ENCODE measurements at places on chromosomes 5 and 9.

GRCh38 chr9:136725612-136726011 lies 13.2 kb downstream of the DIPK1B start:
- no peak for DNase-seq

GRCh38 chr9:17045381-17045940 lies 89.4 kb upstream of the CNTLN start:
- DNase-seq: no peak

GRCh38 chr9:36400332-36401163 lies 479 bp upstream of the RNF38 start:
- DNase-seq: peak; percentile 85

GRCh38 chr5:173634465-173634983 lies 18.1 kb upstream of the BOD1 start:
- DNase-seq: no peak

GRCh38 chr5:162567644-162568043 lies 500.1 kb downstream of the GABRG2 start:
- DNase-seq: no peak

GRCh38 chr9:79674052-79674777 lies 102.5 kb downstream of the TLE4 start:
- DNase-seq: no peak

GRCh38 chr5:27387535-27388073 lies 349.2 kb upstream of the CDH9 start:
- DNase-seq: no peak

GRCh38 chr5:174065528-174066197 lies 20.2 kb downstream of the NSG2 start:
- no peak for DNase-seq

- no peak for DNase-seq
Observed at GRCh38 chr5:124232515-124232914, 513.9 kb downstream of the ZNF608 start.

DNA sequence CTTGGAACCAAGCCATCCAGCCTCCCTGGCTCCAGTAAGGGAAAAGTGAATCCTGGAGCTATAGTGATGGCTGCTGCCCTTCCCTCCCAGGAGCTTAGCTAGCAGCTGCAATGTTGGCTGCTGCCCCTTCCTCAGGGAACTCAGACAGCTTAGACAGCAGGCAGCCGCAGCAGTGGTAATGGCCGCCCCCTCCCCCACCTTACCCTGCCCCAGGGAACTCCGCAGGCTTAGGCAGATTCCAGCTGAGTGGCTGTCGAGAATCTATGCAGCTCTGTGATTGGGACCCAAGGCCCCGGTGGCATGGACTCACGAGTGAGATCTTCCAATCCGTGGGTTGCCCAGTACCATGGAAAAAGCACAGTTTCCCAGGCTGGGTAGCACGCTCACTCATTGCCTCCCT lies 378.6 kb downstream of the NNT start:
- DNase-seq: no peak

GRCh38 chr9:82418334-82418733 lies 429.8 kb downstream of the SPATA31D1 start:
- no peak for DNase-seq

GRCh38 chr9:13020146-13021040 lies 245.6 kb downstream of the LURAP1L start:
- no peak for DNase-seq

DNA sequence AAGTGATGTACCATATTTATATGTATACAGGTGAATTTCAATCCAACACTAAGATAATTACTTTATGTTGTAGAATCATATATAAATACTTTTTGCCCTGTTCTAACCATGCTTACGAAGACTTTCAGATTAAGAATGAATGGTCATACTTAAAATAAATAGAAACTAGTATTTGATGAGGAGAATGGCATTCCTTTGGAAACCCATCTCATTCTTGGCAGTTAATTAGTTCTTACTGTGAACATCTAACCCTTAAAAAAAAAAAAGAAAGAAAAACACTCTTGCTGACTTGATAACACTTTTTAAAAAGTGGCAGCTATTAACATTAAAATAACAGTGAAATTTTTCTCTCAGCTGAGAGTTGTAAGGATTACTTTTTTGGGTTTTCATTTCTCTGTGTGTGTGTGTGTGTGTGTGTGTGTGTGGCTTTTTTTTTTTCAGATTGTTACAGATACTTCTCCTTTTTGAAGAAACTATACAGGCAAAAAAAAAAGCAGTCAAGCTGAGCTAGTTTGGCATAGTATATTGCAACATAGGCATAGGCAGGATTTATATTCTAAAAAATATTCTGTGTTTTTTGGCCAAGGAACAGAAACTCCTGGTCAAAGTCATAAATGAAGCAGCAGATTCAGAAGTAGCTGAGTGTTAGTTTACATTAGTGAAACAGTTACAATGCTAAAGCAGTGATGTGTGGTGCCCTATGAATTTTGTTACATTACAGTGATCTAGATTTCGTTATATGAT lies 163.5 kb downstream of the CD180 start:
- DNase-seq: no peak

GRCh38 chr5:174545926-174546325 lies 178.5 kb upstream of the MSX2 start:
- no peak for DNase-seq

DNA sequence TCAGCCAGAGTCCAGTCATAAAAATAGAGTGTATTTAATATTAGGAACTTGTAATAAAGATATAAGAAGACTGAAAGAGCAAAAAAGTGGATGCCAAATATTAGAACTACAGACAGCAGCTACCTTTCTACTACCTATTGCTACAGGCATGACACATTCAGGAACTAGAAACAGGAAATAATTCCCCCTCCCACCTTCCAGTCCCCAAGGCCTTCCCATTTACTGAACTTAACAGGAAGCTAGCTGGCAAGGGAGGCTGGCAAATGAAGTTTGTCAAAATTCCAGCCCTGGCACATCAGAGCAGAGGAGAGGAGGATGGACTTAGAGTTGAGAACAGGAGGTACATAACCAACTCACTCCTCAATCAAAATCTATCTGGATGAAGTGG lies 50.2 kb upstream of the RIC1 start:
- no peak for DNase-seq

- no peak for DNase-seq
Observed at GRCh38 chr9:107466826-107467225, 22.7 kb downstream of the KLF4 start.

- no peak for DNase-seq
Observed at GRCh38 chr9:105969636-105970035, 275.3 kb downstream of the TMEM38B start.

DNA sequence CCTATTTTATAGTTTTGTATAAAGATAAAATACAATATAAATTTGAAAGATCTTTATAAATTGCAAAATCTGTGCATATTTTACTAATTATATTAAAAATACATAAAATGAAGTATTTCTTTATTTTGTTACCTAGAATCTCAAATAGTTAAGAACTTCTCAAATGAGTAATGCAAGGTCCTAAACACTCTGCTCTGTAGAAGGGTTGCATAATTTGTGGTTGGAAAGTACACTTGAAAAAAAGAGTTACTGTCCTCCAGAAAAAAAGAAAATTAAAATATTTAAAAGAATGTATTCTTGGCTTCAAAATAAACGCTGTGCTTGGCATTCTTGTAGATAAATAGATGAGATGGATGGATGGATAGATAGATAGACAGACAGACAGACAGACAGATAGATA lies 428.8 kb upstream of the CDH6 start:
- DNase-seq: no peak

DNA sequence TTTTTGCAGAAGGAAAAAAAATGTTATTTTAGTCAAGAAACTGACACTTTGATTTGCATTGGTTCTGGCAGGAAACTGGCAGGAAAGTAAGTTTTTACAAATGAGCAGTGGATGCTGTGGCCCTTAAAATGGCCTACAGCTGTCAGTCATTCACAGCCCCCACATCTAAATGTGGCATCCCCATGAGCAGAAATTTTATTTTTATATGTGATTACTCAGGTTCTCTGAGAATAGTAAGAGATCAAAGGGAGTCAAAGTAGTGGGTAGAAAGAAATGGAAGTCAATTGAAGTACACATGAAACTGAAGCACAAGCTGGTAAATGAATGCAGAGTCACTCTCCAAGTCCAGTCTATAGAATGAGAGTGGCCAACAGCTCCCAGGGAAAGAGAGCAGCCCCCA lies 80.3 kb downstream of the ENC1 start:
- no peak for DNase-seq

- no peak for DNase-seq
Observed at GRCh38 chr5:32325062-32325461, 12.3 kb upstream of the MTMR12 start.

GRCh38 chr9:72984991-72985390 lies 32.1 kb upstream of the ALDH1A1 start:
- no peak for DNase-seq

- no peak for DNase-seq
Observed at GRCh38 chr5:110844251-110844650, 105.4 kb downstream of the SLC25A46 start.

DNA sequence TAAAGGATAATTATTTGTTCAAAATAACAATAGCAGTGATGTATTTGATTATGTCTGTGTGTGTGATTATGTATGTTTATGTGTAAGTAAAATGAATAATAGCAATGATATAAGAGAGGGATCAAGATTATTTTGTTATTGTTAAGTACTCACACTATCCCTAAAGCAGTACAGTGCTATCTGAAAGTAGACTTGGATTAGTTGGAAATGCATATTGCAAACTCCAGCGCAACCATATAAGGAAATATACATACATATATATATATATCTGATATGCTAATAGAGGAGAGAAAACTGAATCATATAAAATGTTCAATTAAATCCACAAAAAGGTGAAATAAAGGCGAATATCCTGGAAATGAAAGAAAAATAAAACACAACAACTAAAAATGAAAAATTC lies 268.4 kb downstream of the HINT1 start:
- DNase-seq: no peak

GRCh38 chr5:7435503-7435902 lies 39.6 kb downstream of the ADCY2 start:
- no peak for DNase-seq

- no peak for DNase-seq
Observed at GRCh38 chr5:68915079-68915478, 178.7 kb upstream of the SLC30A5 start.

DNA sequence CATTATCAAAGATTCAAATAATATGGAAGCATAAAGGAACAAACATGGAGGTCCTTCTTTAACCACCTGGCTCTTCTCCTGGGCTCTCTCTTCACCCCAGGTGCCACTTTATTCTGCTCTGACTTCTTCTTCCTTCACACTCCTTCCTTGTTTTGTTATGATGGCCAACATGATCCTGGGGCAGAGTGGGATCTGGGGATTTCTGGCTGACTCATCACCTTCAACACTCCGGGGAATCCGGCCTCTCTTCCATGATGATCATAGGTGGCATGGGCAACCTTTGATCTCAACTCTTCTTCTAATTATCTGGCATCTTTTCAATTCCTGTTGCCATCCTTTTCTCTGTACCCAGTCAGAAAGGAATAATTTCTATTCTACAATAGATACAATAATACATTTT lies 62.1 kb upstream of the TRPC7 start:
- DNase-seq: no peak

DNA sequence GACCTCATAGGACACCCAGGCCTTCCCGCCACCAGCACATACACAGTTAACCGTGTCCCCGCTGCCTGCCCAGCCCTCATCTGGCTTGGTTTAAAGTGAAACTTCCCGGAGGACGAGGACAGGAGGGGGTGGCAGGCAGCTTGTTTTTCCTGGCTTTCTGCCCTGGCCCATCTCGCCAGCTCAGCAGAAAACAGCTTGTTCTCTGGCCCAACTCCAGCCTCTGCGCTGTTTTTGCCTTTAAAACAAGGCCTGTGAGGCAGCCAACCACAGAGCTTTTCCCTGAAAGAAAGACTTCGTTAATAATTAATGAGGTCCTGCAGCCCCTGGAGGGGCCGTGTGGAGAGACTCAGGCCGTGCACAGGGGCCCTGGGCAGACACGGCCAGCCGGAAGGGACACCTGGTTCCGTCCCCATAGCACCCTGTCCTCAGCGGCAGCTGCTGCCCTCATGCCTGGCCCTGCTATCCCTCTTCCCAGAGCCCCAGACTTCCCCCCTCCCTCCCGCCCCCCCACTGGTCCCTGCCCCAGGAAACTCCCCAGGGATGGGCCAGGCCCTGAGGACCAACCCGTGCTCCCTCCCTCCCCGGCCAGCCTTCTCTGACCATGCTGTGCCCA lies 108.7 kb downstream of the RXRA start:
- no peak for DNase-seq

DNA sequence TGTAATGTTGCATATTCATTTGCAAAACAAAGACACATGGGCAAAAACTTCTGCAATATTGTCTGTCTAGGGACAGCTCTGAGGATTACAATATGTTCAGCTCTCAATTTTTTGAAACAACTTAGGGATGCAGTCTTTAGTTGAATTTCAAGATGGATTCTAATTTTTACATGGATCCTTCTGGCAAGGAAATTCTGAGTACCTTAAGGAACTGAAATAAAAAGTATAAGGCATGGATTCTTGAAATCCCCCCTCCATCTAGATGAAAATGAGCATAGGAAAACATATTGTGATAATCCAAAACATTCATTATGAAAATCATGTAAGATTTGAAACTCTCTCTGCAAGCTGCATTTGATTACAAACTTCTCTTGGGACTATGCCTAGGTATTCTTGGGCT lies 568.6 kb downstream of the CETN3 start:
- no peak for DNase-seq

GRCh38 chr9:85553475-85553874 lies 188.3 kb downstream of the AGTPBP1 start:
- DNase-seq: no peak

DNA sequence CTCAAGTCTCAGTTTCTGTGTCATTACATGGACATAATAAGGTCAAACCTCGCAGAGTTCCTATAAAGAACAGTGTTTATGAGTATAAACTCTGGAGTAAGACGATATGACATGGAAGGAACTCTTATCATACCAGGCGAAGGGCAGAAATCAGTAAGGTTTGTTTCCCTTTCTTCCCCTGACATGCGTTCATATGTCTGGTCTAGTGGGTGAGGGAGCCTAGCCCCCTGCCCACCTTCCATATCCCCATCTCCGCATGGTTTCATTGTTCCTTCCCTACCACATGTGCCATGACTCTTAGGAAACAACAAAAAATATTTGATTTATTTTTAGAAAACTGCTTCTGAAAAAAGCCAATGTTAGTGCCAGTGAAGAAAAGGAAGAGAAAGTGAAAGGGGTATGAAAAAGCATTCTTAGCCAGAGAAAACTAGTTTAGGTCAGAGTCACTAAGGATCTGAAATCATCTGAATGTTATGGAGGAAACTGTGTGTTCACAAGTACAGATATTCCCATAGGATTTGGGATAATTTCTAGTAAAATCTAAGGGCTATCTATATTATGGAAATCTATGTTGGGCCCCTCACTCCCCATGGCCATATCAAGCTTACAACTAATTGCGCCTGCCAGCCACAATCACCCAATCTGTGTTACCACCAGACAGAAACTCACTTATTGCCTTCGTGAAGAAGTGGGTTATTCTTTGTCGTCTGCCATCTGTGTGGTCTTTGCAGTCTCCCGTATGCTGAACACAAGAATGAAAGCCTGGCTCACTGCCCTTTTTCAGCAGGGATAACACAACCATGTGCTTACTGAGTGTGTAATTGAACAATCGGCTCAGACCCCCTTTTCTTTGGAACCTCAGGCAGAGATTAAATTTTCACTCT lies 19.9 kb upstream of the HMHB1 start:
- DNase-seq: no peak

GRCh38 chr5:134594797-134595457 lies 37.7 kb downstream of the SAR1B start:
- DNase-seq: no peak

All from stimulated activated naive CD4-positive, alpha-beta T cell (primary cell).